ENCODE measurements at places on chromosomes 7 and 10. TPM values are rescaled to one million over a fixed set of nuclear protein-coding genes. Genes with fewer than 3 reads are reported as not detected.

DNA sequence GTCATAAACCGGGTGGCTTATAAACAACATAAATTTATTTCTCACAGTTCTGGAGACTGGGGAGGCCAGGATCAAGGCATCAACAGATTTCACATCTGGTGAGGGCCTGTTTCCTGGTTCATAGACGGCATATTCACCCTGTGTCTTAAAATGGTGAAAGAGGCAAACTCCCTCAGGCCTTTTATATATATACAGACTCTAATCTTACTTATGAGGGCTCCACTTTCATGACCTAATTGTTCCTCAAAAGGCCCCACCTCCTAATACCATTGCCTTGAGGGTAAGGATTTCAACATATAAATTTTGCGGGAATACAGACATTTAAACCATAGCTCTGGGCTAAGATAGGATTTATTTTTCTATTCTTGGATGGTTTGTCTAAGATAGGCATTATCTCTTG lies 187.2 kb downstream of the PPP1R3A start:
- no peak overlapping the region for H3K27ac ChIP-seq
- H3K27me3 ChIP-seq: no peaks in the 10 kb centered on the region
- no peaks in the 10 kb centered on the region for H3K36me3 ChIP-seq

- H3K27ac ChIP-seq: no peak overlapping the region
- H3K4me3 ChIP-seq: no peak overlapping the region
These were observed 48.1 kb downstream of the PARD3 start for GRCh38 chr10:34766811-34767494.

- no peaks in the 10 kb centered on the region for H3K4me1 ChIP-seq
- H3K4me3 ChIP-seq: no peak overlapping the region
- no peaks in the 10 kb centered on the region for H3K27me3 ChIP-seq
- H3K27ac ChIP-seq: no peak overlapping the region
- DNase-seq: no peak
These were observed 108.9 kb upstream of the LYZL2 start for GRCh38 chr10:30738416-30738815.

DNA sequence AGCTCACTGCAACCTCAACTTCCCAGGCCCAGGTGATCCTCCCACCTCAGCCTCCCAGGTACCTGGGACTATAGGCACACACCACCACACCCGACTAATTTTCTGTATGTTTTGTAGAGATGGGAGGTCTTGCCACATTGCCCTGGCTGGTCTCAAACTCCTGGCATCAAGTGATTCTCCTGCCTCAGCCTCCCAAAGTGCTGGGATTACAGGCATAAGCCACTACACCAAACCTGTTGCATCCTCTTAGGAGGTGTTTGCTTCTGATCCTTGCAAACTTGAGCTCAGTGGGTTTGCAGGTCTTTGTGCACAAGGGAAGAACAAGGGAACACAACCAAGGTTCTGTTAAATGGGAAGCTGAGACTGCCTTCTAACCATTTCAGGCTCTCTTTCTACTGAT lies 184.6 kb downstream of the ARHGAP12 start:
- no peaks in the 10 kb centered on the region for H3K27me3 ChIP-seq
- H3K36me3 ChIP-seq: no peaks in the 10 kb centered on the region
- no peak overlapping the region for H3K27ac ChIP-seq
- no peak overlapping the region for H3K4me3 ChIP-seq
- peaks cover 3% of the 10 kb centered on the region for H3K4me1 ChIP-seq

The KIFBP gene
- 45.9 TPM for total RNA-seq

DNA sequence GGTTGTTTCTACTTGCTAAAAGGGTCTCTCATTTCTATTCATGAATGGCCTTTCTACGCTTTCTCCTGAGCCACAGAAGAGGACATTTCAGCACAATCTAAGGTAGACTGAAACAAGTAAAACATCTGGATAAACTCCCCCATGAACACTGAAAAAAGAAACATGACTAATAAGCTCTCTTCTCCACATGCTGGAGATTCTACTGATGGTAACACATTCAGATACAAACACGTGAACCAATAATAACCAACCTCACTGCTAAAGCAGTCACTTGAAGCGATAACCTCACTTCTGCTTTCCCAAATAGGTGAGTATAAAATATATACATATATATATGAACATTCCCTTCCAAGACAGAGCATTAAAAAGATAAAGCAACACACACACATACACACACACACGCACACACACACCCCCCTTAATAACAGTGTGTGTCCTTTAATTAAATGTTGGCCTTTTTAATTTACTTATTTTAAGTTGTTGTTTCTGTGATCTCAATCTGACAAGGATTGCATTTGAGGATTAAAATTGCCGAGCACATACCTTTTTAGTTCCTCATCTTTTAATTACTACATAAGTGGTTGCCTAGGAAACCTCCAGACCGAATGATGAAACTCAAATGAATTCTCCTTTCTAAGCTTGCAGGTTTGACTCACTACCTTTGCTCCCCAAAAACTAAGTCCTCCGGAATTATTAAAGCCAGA lies 292.4 kb upstream of the KLF14 start:
- H3K36me3 ChIP-seq: no peaks in the 10 kb centered on the region
- no peaks in the 10 kb centered on the region for H3K27me3 ChIP-seq
- DNase-seq: no peak
- H3K4me1 ChIP-seq: no peaks in the 10 kb centered on the region
- no peak overlapping the region for H3K4me3 ChIP-seq

GRCh38 chr7:150404172-150404804 lies 25.2 kb downstream of the ZNF775 start:
- H3K4me1 ChIP-seq: peaks cover 55% of the 10 kb centered on the region
- no peaks in the 10 kb centered on the region for H3K27me3 ChIP-seq
- H3K4me3 ChIP-seq: peak overlapping the region; percentile 61
- H3K36me3 ChIP-seq: no peaks in the 10 kb centered on the region
- DNase-seq: no peak
- H3K27ac ChIP-seq: peak overlapping the region; percentile 94

Measured in Panc1 (cell line).